ENCODE measurements at places on chromosomes 16 and 17. TPM values are rescaled to one million over a fixed set of nuclear protein-coding genes. Genes with fewer than 3 reads are reported as not detected.

KRT17 gene
- 253 TPM for total RNA-seq

VMO1 gene
- total RNA-seq: 13.1 TPM

CLEC3A gene
- not detected for total RNA-seq

SDR42E2 gene
- not detected for total RNA-seq
